ENCODE measurements at places on chromosomes 11 and 22.

DNA sequence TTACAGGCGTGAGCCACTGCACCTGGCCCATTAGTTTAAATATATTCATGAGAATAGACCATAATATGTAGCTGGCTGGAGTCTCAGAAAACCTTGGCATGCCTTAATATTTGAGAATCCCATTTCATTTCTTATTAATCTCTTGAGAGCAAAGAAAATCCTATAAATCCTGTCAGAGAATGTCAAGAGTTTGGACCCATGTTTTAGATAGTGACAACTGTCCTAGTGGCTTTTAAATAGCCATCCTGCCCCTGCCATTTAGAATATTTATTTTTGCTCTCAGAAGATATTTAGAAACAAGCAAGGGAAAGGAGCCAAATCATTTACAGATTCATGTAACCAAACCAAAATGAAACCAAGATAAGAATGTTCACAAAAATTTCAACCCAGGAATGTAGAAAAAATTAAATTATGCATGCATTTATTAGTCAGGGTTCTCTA, 107.2 kb downstream of the SWAP70 start:
- no peak for DNase-seq

GRCh38 chr11:133803026-133803425, 42.3 kb downstream of the SPATA19 start:
- DNase-seq: no peak

DNA sequence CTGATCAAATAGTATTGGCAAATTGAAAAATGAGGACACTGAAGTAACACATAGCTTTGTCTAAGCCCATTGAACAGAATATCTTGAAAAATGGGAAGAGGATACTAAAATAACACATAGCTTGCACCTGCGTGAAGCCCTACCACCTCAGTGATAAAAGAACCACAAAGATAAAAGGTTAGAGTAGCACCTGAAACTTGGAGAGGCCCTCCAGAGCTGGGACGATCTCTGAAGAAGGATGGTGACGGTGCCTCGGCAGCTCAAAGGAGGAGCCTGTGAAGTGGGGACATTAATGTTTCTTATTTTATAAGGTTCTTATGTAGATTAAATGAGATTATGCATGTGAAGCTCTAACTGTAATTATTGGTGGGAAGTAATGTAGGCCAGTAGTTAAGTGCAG, 23.1 kb upstream of the ARHGAP42 start:
- no peak for DNase-seq

DNA sequence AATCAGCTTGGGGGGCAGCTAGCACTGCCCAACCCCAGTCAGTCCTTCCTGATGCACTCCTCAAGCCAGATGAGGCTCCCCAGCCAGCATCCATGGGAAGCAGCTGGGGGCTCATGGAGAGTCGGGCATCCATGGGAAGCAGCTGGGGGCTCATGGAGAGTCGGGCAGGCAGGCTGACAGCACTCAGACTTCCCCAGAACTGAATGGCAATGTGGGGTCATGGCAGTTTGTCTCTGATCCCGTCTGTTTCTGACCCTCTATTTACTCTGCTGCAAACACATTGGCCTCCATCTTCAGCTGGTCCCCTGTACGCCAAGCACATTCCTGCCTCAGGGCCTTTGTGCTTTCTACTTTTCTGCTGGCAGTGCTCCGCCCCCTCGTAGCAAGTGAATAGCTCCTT, 314.8 kb downstream of the NTM start:
- DNase-seq: no peak

- no peak for DNase-seq
Observed at GRCh38 chr22:21032037-21032867, at the start of gene SLC7A4. Gene SLC7A4 (minus strand): TSS chr22:21032561. CDS start chr22:21031812, 749 bp downstream.

GRCh38 chr11:106333678-106334077, 256.2 kb downstream of the AASDHPPT start:
- DNase-seq: no peak

- DNase-seq: no peak
Observed at GRCh38 chr11:131874070-131874469, 503.7 kb downstream of the NTM start.

DNA sequence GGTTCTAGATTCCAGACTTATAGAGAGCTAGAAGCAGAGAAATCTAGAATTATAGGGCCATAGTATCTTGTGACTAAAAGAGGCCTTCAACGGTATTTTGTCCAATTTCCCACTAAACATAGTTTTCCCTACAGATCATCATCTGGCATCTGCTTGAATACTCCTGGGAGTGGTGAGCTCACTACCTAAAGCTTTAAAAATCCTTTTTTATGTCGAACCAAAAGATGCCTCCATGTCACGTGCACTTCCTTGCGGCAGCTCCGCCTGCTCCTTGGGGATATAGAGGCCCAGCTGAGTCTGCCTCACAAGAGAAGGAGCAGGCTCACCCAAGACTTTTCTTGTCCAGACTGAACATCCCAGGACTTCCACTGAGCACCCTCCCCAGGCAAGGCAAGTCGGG, 4.3 kb upstream of the MB start:
- no peak for DNase-seq

GRCh38 chr22:24455039-24455438, 27.6 kb downstream of the ADORA2A start:
- DNase-seq: no peak

DNA sequence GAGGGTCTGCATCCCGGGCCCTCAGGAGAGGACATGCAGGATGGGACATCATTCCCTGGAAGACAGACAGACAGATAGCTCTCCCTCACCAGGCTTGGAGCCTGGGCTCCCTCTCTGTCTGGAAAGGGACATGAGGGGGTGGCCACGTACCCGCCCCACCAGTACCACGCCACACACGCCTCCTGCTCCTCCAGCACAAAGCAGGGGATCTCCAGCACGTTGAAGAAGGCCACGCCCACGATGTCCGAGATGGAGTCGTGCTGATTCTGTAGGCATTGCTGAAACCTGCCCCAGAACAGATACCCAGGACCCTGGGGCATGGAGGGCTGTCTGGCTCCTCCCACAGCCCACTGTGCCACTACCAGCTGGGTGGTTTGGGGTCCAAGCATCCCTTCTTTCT, 2.2 kb downstream of the PLA2G3 start:
- no peak for DNase-seq

GRCh38 chr11:64318766-64319761, 1.1 kb downstream of the PRDX5 start:
- DNase-seq: no peak

DNA sequence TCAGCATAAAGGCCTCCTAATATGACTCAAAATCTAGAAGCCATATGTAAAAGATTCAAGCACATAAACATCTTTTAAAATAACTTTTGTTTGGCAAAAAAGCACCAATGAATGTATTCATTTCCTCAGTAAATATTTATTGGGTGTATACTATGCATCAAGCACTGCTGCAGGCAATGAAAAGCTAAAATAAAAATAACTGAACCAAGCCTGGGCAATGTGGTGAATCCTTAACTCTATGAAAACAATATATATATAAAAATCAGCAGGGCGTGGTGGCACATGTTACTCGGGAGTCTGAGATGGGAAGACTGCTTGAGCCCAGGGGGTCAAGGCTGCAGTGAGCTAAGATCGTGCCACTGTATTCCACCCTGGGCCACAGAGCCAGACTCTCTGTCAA, 27.8 kb downstream of the PIK3C2A start:
- no peak for DNase-seq

DNA sequence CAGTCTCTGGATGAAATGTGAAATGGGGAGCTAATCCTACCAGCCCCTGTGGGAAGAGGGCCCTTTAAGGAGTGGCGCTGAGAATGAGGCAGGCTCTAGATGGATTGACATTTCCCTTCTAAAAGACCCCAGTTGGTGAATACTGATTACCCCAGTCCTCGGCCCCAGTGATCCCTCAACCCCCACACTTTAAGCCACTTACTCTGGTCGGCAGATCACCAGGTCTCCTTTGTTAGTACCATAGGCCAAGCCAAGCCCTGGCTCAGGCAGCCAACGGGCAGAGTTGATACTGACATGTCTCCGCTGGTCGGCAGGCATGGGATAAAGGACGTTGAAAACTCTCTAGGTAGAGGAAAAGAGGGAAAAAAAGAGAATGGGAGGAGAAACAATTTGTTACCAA, 26.1 kb upstream of the CHRM4 start:
- DNase-seq: no peak

GRCh38 chr11:12127206-12127898, 17.0 kb downstream of the MICAL2 start:
- no peak for DNase-seq

DNA sequence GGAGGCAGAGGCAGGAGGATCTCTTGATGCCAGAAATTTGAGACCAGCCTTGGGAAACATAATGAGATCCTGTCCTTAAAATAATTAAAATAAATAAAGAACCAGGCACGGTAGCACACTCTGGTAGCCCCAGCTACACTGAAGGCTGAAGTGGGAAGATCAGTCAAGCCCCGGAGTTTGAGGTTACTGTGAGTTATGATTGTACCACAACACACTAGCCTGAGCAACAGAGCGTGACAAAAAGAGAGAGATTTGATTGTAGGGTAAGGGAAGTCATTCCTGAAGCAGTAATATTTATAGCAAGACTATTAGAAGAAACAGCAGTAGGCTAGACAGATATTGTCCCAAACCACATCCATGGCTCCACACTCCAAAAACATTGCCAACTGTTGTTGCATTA, 1408.4 kb upstream of the TENM4 start:
- no peak for DNase-seq

DNA sequence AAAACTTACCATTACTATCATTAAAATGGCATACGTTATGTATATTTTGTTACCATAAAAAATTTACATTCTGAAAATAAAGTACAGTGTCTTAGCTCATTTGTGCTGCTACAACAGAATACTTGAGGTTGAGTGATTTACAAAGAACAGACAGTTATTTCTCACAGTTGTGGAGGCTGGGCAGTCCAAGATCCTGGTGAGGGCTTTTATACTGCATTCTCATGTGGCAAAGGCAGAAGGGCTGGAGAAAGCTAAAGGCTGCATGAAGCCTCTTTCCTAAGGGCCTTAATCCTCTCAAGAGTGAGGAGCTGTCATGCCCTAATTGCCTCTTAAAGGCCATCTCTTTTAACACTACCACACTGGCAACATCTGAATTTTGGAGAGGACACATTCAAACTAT, 13.3 kb downstream of the GGTLC2 start:
- DNase-seq: no peak

DNA sequence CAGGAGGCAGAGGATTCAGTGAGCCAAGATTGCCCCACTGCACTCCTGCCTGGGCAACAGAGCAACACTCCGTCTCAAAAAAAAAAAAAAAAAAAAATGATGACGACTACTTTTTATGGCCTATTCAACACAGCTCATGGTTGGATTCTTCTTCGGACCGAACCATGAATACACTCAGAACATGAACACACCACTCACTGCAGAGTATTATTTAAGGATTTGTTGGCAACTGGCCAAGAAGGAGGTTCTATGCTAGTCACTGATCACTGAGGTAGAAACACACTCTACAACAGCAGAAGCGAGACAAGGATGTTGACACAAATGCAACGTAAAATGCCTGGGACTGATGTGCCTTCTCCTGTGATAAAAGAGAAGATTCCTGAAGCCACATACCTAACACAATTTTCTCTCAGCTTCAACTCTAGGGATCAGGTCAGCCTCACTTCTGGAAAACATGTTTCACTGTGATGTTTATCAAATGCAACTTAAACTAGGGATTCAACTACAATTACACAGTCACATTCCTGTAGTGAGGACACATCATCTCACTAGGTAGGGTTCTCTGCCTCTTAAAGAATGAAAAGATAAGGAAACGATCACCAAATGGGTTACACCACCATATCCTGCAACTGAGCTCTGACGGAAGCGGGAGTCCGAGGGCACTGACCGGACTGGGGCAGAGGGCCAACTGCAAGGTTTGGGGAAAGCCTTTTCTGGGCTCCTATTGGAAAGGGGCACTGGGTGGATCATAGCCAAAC, 82.5 kb downstream of the SGSM3 start:
- DNase-seq: no peak

DNA sequence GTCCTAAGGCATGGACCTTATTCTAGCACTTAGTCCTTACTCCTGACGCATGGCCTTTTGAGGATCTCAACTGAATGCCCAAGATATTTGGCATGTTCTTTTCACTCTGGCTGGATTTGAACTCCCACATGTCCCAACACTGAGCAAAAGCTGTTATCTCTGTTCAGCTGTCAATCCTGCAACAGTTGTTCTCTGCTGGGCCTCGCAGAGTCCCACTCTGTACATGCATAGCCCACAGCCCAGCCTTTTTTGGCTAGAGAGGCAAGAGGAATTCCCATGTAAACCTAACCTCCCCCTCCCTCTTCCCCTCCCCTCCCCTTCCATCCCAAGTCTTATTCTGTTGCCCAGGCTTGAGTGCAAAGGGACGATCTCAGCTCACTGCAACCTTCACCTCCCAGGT, 21.8 kb upstream of the DRG1 start:
- no peak for DNase-seq

GRCh38 chr11:84722583-84723108, 904.5 kb downstream of the DLG2 start:
- no peak for DNase-seq

GRCh38 chr11:57353852-57354251, 15.7 kb downstream of the P2RX3 start:
- DNase-seq: no peak

- no peak for DNase-seq
Observed at GRCh38 chr22:20044495-20045151, 23.7 kb downstream of the TANGO2 start.

GRCh38 chr11:63536669-63537292, at the start of gene PLAAT4:
Gene PLAAT4 (plus strand): TSS chr11:63536808. CDS start chr11:63536869, 61 bp downstream.
- DNase-seq: no peak

- DNase-seq: no peak
Observed at GRCh38 chr22:46846150-46846831, 83.8 kb downstream of the TBC1D22A start.

GRCh38 chr22:30877662-30878515, 90.7 kb downstream of the MORC2 start:
- DNase-seq: no peak

DNA sequence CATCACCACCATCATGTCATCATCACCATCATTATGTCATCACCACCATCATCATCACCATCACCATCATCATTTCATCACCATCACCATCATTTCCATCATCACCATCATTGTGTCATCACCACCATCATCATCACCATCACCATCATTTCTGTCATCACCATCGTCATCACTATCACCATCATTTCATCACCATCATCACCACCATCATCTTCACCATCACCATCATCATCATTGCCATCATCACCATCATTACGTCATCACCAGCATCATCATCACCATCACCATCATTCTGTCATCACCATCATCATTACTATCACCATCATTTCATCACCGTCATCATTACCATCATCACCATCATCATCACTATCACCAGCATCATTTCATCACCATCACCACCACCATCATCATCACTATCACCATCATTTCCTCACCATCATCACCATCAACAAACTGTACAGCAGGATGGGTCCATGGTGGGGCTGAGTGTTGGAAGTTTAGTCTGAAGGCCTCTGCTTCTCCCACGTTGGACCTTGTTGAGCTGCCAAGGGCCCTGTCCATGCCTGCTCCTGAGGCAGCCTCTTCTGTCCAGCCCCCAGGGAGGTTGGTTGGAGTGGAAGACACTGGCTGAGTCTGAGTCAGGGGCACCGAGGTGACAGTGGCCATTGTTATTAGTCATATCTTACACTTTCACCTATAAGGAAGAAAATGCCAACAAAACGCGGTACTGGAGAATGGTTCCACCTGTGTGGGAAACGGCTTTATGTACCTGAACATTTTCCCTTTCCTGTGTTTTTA, 247.1 kb downstream of the TBC1D22A start:
- DNase-seq: no peak
